Pancreas (tissue), 10 donors: ENCODE measurements at places on chromosomes 7 and 10.

DNA sequence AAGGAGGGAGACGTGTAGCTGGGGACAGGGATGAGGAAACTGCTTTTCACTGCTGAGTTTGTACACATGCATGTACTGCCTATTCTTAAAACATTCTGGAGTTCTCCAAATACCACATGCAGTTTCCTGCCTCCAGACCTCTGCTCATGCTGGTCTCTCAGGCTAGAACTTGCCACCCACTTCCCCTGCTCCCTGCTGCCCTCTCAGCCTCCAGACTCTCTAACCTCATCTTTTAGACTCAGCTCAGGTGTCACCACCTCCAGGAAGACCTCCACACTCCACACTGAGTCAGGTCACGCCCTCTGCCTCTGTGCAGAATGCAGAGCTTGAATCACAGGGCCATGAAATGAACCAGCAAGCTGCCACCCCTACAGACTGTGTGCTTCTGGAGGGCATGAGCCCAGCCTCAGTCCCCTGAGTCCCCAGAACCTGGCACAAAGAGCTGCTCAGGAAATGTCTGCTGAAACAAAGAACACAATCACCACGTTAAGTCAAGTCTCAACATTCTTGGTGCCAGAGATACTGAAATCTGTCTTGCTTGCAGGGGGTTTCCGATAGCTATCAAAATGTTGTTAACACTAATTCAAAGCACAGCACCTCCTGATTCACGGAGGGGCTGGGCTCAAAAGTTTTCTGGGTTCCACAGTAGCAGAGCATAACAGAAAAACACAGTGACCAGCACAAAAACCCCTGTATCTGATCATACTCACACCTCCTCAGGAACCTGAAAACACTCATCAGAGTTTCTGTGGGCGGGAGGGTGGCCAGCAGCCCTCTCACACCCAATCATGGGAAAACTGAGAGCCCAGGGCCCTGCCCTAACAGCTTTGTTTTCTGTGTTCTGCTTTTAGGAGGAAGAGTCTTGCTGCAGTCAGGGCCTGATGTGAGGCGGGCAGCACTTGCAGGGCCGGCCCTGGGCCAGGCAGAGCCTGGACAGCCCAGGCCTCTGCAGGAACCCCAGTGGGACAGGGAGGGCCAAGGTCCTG, 21.1 kb downstream of the FAM53B start:
- no peak for DNase-seq

- DNase-seq: no peak
Observed at GRCh38 chr10:21985541-21985940, 18.0 kb downstream of the DNAJC1 start.

DNA sequence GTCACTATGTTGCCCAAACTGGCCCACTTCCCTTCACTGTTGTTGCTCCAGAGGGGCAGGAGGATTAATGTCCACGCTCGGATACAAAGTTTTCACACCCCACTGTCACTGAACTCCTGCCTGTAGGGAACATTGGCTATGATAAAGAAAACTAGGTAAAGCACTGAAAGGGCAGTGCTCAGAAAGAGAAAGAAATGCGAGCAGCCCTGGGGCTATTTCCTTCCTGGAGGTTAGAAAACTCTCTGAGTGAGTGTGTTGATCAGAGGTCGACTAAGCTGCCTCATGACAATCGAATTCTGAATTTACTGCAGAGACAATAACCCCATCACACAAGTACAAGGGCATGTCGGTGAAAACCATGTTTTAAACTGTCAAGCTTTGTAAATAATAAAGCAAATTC, 227.2 kb upstream of the PITRM1 start:
- no peak for DNase-seq

- DNase-seq: no peak
Observed at GRCh38 chr10:30625080-30625479, 4.5 kb downstream of the LYZL2 start.

DNA sequence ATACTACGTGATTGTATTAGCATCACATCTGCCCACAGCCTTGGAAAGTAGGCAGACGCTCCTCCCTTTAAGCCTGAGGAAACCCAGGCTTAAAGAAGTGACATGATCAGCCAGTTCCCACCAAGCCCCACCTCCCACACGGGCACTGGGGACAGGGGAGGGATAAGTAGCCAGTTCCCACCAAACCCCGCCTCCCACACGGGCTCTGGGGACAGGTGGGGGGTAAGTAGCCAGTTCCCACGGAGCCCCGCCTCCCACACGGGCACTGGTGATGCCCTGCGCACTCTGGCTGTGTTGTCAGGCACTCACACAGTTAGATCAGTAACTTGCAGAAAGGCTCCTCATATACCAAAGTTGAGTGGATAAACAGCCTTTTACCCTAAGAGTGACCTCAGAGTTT, 606.8 kb downstream of the PTPRN2 start:
- peak; percentile 56 for DNase-seq

DNA sequence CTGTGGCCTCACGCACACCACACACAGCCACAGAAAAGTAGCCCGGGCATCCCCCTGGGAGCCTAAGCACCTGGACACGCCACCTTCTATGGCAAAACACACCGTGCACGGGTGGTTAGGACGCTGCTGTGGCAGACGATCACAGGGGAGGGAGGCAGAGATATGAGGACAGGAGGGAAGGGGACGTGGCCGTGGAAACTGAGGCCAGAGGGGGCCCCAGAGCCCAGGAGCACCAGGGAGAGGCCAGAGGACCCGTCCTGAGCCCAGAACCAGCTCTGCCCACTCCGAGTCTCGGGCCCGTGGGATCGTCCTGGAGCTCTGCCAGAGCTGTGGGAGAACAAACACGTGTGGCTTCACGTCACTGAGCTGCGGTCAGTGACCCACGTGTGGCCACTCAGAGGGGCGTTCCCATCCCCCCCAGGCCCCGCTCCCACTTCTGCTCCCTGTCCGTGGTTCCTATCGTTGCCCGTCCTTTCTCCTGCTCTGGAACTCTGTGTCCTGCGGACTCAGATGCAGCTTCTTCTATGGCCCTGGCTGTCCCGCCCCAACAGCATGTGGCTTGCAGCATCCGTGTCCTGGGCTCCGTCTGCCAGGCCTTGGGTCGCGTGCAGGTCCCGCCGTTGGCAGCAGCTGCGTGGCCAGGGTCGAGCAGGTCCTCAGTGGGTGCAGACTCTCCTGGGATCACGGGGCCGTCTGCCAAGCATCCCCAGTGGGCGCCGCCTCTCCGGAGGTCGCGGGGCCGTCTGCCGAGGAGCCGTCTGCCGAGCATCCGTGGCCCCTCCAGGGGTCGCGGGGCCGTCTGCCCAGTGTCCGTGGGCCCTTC, 31.0 kb downstream of the GET4 start:
- peak; percentile 79 for DNase-seq

- DNase-seq: no peak
Observed at GRCh38 chr10:70528741-70529362, 50.3 kb downstream of the PALD1 start.

GRCh38 chr10:69226919-69227450, 6.9 kb downstream of the HKDC1 start:
- no peak for DNase-seq

DNA sequence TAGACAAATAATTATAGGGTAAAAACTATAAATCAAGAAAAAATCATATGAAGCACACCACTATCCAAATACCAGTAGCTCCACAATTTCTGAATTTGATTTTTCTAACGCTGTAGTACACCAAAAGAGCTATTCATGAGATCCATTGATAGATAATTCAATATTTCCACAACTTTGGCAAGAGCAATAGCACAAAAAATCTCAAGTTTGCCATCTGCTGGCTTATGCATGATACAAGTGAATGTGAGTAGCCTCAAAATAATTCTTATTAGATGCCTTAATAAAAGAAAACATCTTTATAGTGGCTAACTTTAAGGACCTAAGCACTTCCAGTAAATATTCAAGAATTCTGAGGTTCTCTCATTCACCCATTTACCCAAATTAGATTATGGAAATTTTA, 2.2 kb upstream of the TMEM196 start:
- DNase-seq: no peak

DNA sequence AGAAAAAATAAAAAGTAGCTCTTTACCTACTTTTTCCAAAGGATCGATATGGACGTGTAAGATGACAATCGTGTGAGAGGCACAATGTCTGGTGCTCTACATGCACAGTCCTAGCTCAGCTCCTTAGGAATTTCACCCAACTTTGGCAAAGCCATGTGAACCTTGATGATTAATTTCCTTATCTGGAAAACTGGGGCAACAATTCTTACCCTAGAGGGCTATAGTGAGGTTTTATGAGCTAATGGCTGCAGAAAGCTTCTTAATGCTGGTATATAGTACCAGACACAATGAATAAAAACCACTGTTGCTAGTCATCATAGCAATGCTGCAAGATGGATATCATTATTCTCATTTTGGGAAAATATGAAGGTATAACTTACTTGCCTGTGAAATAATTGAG, 202.7 kb downstream of the PARD3 start:
- no peak for DNase-seq

DNA sequence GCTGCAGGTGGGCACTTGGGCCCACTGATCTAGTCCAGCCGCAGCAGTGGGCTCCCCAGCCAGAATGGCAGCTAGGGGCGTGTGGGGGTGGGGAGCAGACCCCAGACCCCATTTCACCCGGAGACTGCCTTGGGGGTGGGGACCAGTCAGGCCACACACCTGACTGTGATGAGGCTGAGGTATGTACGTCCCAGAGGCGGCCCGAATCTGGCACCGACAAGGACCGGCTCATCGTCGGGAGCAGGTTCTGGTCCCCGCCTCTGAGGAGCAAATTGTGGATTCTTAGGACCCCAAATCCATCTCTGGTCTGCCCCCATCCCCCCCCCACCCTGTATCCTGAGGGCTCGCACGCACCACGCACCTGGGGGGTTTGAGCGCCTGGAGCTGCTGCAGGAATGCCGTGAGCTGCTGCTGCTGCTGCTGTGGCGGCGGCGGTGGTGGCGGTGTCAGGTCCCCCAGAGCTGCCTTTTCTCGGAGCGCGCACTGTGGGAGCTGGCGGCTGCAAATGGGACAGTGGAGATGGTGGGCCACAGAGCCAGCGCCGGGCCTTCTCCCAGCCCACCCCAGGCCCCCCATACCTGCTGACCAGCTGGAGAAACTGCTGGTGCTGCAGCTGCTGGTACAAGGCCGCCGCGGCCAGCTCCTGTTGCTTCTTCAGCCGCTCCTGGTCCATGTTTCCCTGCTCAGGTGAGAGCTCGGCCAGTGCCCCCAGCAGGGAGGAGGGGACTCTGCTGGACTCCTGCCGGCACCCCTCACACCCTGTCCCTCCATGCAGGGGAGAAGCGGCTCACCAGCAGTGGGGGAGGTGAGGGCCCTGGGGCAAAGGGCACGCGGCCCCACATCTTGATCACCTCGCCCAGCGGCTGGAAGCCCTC, 10.2 kb downstream of the GIGYF1 start:
- DNase-seq: no peak

- DNase-seq: no peak
Observed at GRCh38 chr10:128537834-128538330, 411.7 kb upstream of the MKI67 start.

DNA sequence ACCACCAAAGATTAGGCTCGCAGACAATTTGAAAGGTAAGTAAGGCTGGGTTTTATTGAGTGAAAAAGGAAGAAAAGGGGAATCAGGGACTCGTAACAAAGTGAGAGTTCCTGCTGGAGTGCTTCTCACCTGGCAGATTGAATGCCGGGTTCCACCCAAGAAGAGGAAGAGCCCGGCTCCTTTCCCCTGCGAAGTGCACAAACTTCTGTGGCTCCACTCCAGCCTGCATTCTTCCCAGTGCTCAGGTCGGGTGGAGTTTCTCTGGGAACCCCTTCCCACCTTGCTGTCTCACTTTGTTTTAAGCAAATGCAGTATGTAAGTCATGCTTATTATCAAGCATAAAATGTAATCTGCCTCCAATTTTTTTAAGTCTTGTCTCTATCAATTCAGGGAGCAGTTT, 87.1 kb upstream of the TMEM106B start:
- DNase-seq: no peak

DNA sequence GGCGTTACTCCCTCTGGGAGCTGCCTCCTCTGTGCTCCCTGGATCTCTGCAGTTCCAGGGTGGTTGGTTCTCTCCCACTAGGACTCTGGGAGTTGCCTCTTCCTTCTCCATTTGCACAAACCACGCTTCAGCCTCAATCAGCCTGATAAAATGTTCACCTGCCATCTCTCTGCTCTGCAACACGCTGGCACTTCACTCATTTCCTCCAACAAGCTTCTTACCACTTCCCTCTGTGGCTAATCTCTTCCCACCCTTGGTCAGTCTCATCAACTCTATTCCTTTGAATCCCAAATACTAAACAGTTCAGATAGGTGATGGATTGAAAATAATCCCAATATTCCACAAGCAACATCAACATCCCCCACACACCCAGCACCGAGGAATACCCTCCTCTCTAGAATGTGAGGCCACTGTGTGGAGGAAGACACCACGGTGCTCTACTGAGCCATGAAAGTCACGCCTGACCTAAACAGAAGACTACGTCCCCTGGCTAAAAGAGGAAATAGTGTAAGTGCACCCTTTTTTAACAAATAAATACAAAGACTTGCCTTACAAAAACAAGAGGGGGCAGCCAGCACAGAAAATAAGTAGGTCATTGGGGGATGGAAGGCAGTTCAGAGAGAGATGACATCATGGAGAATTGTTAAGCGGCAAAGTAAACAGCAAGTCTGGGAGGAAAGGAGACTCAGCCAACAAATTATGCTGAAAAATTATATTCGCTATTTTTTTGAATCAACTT, 1.9 kb upstream of the FAM170B start:
- DNase-seq: no peak

GRCh38 chr10:33113466-33113865, 155.4 kb upstream of the ITGB1 start:
- DNase-seq: no peak

- DNase-seq: no peak
Observed at GRCh38 chr7:26950889-26951288, 86.5 kb upstream of the SKAP2 start.

GRCh38 chr10:128525936-128526335, 399.7 kb upstream of the MKI67 start:
- DNase-seq: no peak

GRCh38 chr7:96657347-96658021, 52.2 kb downstream of the SEM1 start:
- no peak for DNase-seq

- DNase-seq: no peak
Observed at GRCh38 chr10:1240341-1240775, 184.2 kb downstream of the WDR37 start.

DNA sequence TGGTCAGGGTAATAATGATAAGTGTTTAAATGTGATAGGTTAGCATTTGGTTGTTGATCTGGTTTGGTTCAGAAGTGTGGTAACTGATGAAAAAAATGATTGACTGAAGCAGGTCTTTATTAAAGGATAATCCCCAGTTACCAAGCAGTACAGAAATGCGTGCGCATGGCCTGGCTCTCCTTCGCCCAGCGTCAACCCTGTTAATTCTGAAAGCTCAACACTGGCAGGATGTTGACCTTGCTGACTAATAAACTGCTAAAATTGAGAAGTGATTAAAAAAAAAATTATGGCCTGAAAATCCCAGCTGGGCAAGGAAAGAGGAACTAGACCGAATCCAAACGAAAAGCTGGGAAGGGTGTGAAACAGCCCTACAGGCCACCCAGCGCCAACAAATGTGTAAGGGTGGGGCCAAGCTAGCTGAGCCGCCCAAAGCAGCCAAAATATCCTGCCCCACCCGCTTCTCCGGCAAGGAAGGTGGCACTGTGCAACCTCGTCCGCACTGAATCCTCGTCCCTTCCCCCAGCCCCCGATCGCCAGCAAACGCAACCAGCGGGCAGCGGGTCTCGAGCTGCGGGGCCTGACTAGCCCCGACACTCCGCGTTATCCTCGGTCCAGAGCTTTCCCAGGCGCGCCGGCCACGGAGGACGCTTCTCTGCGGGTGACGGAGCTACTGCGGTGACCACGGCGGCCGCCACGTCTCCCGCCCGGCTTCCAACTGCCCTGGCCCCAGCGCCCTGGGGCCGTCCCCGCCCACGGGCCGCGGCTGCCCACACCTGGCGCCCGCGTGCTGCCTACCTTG, 561 bp downstream of the SHTN1 start:
- DNase-seq: peak; percentile 71
